ENCODE measurements at places on chromosomes 12 and 14.

DNA sequence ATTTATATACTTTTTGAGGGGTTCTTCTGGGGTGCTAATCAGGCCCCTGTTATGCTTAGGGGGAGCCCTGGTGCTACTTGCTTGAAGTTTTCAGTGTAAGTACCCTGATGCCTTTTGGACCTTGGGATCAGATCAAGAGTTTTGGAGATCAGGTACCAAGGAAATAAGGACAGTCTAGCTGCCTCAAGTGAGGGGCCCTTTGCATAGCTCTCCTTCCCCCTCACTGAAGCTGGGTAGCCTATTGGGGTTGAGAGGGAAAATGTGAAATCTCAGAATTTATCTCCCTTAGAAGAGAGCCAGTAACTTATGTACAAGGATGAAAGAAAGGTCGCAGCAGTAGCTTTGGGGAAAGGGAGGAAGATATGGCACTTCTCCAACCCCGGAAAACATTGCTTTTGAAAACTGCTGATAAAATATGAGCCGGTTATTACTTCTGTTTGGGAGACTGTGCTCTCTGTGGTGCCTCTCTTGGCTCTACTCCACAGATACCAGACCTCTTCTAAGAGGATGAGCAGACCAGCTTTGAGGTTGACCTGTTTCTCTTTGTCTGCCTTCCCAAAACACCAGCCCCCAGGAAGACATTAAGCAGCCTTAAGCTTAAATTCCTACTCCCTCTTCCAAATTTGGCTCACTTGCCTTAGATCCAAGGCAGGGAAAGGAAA, 8.8 kb upstream of the AMHR2 start:
- no peak for DNase-seq

- DNase-seq = no peak
Observed at GRCh38 chr14:96917442-96917963, 120.3 kb downstream of the VRK1 start.

GRCh38 chr14:84707830-84708229, 822.1 kb upstream of the FLRT2 start:
- no peak for DNase-seq

DNA sequence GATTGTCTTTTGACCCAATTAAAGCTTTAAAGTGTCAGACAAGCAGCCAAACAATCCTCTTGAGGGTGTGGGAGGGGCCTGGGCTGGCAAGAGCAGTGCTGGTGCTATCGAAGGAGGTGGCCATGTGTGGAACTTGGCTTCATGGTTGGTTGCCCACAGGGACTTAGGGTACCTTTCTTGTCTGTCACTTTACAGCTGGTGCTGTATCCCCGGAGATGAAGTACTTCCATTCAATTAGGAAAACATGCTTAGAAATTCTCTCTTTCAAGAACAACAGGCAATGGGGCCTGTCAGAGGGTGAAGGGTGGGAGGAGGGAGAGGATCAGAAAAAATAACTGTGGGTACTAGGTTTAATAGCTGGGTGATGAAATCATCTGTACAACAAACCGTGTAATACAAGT, 86.5 kb downstream of the DAAM1 start:
- DNase-seq = no peak

GRCh38 chr14:95635051-95635450, 51.2 kb upstream of the TCL1B start:
- no peak for DNase-seq

DNA sequence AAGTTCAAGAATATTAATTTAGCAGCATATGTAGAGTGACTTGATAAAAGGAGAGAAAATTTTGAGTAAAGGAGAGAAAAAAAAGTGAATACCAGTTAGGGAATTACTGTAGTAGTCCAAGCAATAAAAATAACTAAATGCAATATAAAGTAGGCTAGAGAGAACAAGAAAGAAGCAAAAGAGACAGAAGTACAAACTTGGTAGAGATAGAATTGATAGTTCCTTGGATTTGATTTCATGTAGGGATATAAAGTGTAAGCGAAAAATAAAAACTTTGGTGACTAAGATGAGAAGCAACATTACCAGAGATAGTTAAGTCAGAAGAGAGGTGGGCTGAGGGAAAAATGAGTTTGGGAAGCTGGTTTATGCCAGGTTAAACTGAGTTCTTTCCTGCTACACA, 252.4 kb downstream of the SEC23A start:
- no peak for DNase-seq

DNA sequence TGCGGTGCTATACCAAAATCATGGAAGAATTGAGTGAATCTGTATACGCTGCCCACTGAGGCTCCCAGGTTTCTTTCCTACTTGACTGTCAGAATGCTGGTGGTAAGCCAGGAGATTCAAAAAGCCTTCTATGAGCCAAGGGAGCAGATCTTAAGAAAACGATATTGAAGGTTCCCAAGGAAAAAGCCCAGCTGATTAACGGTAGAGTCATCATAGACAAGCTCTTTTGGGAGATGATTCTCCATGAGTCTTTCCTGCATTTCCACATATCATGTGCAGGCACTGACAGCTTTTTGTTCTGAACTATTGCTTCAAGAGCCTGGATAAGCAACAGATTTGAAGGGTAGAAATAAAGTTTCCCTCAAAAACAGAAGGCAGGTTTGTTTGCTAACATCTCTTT, 17.5 kb downstream of the SLC35F4 start:
- no peak for DNase-seq

- no peak for DNase-seq
Observed at GRCh38 chr12:28618171-28618570, 427.9 kb downstream of the CCDC91 start.

DNA sequence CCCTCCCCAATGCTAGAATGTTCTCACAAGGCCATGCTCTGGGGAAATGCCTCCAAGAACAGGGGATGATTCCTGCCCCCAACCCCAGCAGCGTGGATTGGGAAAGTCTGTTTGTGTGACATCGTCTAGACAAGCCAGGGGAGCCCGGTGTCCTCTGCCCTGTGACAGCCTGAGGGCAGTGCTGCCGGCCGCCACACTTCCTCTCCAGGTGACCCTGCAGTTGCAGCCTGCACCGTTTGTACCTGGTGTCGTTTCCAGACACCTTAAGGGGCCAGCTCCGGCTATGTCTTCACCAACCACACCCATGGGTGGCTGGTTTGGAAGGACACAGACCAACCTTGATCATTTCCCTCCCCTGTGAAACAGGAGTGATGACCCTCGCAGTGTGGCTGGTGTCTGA, 372.6 kb downstream of the BCL11B start:
- no peak for DNase-seq

DNA sequence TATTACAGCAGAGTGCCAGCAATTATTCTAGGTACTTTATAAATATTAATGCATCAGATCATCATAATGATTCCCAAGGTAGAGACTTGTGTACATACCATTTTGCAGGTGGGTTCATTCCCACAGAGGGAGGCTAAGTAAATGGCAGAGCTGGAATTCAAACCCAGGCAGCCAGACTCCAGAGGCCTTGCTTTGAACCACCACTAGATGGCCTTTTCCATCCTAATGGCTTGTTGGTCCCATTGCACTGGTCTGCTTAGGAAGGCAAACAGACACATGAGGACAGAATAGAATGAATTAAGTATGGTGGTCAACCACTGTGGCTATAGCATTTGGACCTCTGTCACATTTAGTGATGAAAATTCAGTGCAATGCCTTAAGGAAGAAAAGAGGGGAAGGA, 158.7 kb downstream of the METTL25 start:
- DNase-seq = no peak

- no peak for DNase-seq
Observed at GRCh38 chr14:54735424-54735823, 167.2 kb downstream of the GCH1 start.

GRCh38 chr12:28331130-28331529, 140.9 kb downstream of the CCDC91 start:
- DNase-seq = no peak

DNA sequence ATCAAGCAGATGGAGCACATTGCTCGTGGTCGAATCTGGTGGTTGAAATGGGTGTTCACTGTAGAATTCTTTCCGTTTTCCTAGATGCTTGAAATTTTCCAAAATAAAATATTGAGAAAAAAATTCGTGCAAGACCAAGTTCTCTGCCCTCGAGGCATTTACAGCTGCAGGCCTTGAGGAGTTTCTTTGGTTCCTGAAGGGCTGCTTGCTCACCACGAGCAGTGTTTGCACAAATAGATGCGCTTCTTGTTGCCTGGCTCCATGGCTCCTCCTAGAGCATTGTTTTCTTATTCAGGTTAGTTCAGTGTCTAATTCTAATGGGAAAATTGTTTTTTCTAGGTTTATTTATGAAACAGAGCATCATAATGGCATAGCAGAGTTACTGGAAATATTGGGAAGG, 74.5 kb upstream of the DYNC1H1 start:
- DNase-seq = no peak

DNA sequence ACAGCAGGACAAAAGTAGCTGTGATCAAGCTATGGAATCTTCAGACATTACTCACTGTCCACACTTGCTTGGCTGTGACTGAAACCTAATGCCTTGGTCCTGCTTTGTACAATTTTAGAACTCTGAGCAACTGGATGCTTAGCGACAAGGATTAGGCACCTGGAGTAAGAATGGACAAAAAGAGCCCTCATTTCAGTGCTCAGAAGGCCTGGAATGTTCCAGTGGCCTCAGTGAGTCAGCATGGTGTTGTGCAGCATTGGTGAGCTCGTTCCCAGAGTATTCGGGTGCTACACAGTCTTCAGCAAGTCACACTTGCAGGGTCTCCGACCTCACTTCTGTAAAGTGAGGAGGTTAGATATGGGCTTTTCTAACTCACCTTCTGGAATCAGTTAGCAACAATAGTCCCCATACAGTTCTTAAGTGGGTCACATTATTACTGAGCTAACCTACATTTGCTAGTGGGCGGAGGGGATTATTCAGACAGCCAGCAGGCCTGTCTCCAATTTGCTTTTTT, 108.0 kb upstream of the MDM1 start:
- no peak for DNase-seq

- no peak for DNase-seq
Observed at GRCh38 chr14:52080808-52081755, 12.2 kb upstream of the NID2 start.

GRCh38 chr12:103677905-103678304, 90.8 kb downstream of the STAB2 start:
- no peak for DNase-seq

GRCh38 chr12:106021516-106021915, 117.2 kb downstream of the NUAK1 start:
- DNase-seq = no peak

GRCh38 chr14:95085321-95085720, 72.0 kb downstream of the DICER1 start:
- no peak for DNase-seq

DNA sequence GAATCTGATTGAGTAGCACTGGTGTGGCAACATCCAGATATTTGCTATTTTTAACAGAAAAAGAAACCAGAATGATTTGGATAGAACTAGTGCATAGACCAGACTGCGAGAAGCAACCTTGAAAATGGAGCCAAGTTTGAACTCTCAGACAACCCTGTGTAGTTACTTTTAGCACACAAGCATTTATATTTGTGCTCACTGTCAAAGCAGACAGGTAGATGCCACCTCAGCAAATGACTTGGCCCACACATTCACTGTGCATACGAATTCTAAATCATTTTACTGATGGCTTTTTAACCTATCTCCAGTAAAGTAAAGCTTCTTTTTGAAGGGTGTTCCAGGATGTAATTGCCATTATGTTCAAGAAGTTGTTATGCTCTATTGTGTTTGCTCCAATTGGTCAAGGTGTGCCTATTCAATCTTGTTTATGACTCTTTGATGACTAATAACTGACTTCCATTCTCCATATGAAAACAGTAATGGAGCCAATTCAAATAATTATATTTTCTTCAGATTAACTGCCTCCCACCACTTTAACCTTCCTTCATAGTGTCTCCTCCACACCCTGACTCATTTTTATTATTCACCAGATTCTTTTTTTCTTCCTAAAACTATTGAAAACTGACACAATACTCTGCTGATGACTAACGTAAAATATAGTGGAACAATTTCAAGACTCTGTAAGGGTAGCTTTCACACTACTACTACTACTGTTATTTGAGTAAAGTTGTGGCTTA, 138.5 kb downstream of the CCER1 start:
- no peak for DNase-seq

DNA sequence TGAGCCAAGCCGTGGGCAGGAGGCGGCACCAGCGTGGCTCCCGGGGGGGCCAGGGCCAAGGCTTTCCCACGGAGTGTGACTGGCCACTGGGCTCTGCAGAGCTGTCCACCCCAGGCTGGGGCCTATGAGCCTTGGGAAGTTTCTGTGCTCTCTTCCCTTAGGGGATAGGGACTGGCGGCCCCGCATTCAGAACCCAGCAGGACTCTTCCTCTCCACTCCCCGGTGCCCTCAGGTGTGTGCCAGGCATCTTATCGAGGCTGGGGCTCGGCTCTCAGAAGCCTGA, 17.8 kb upstream of the EIF2B2 start:
- no peak for DNase-seq

- DNase-seq = no peak
Observed at GRCh38 chr12:59055204-59055860, 135.0 kb upstream of the LRIG3 start.

DNA sequence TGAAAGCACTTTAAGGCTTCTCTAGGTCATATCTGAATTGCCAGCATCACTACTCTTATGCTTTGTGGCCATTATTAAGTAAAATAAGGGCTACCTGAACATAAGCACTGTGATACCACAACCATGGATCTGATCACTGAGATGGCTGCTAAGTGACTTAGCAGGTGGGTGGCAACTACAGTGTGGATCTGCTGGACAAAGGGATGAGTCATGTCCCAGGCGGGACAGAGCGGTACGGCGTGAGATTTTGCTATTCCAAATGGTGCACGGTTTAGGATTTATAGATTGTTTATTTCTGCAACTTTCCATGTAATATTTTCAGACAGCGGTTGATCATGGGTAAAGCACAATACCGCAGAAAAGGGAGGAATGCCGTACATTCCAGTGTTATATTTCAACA, 39.4 kb downstream of the MLXIP start:
- DNase-seq = no peak

GRCh38 chr12:10756194-10756593, 33.1 kb upstream of the YBX3 start:
- no peak for DNase-seq

GRCh38 chr12:80847575-80847974, 90.2 kb downstream of the LIN7A start:
- DNase-seq = no peak

DNA sequence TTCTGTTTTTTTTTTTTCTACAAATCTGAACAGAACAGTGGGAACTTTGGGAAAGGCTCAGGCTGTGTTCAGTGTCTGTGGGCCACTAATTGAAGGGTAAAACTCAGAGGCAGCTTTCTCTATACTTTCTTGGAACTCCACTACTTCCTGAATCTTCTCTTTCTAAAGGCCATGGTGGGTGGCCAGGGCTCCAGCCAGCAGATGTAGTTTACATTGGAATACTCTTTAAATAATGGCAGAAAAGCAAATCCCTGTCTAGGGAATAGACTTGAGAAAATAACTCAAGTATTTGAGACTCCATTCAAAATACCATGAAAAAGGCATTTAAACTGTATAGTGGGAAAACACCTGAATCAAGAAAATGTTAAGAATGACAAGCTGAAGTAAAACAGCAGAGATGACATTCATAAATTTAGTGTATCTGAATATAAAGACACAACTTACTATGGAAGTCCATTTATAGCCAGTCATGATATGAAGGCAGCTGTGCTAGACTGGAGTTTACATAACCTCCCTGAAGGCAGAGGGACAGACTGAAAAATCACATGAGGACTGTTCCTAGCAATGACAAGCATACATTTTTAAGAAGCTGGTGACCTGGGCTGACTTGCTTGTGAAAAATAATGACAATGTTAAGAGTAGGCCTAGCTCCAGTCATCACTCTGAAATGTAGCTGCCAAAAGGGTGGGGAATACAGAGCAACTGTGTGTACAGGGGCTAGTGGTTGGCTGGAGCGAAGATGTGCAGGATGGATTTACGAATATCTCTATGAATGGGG, 168.6 kb downstream of the STXBP6 start:
- no peak for DNase-seq

Measured in activated T-cell treated with anti-CD3 and anti-CD28 coated beads for 24 hours (primary cell).